ENCODE measurements at places on chromosomes 4 and X.
A peak's percentile ranks its signal among the peaks of the same experiment; 100 is the strongest.

- DNase-seq: no peak
These were observed 33.0 kb downstream of the NLRP2B start for GRCh38 chrX:57647020-57647419.

DNA sequence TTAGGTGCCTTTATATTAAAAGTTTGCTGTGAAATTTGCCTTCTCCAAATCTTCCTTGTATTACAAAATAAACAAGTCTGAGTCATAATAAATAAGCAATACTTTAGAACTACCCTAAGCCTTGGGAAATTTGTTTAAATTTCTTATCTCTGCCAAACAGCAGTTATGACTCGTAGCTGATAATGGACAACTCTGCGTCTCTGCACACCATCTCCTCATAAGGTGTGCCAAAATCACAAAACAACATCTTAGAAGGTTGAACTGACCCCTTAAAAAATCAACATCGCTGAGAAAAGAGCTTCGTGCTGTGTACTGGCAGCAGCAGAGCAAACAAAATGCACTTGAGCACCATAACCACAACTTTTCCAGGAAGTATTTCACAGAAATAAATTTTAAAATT is 22.0 kb downstream of the OR13H1 start:
- no peak for DNase-seq

GRCh38 chr4:173514641-173515217 is 15.3 kb downstream of the HAND2 start:
- DNase-seq: no peak

GRCh38 chr4:103403619-103404018 is 205.5 kb upstream of the CENPE start:
- DNase-seq: no peak

DNA sequence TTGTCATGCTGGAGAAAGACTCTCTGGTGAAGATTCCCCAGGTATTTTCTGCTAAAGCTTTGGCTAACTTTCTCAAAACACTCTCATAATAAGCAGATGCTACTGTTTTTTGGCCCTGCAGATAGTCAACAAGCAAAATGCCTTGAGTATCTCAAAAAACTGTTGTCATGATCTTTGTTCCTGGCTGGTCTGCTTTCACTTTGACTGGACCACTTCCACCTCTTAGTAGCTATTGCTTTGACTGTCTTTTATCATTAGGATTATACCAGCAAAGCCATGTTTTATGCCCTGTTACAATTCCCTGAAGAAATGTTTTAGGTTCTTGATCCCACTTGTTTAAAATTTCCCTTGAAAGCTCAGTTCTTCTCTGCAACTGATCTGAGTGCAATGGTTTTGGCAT is 231.5 kb downstream of the SLC7A11 start:
- DNase-seq: no peak

DNA sequence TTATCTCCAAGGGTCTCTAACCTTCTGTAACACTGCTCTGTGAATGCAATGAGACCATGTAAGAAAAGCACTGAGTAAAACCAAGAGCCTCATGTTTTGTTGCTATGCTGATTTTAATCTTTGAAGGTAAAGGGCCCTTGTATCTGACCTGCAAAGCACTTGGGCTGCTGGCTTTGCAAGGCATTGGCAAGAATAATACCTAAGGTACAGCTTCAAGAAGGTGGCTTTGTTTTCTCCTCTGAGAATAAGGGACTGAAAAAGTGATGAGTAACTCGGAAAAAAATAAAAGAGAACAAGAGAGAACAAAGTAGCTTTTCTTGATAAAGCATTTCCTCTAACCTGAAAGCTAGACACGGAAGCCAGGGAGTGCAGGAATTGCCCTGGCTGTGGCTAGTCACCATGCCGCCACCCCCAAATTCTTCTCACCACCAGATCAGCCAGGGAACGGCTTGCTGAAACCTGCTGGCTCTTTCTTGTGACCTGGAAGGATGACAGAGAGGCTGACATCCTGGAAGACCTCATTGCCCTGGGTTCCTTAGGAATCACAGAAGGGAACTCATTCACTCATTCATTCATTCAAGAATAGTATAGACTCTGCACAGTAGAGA is 41.8 kb upstream of the HS3ST1 start:
- DNase-seq: peak; percentile 13

DNA sequence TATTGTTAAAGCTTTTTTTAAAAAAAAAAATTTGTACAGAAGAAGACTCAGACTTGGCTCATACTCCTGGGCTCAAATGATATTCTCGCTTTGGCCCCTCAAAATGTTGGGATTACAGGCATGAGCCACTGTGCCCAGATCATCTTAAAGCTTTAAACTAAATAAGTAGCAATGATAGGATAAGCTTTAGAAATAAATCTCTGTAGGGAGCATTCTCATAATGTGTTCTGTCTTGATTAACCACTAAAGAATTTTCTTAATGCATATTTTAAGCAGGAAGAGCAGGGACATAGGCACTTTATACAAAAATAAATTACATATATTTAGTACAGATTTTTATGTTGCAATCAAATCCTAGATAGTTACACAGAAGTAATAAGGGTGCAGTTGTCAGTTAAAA is 667.2 kb downstream of the GRID2 start:
- DNase-seq: no peak

DNA sequence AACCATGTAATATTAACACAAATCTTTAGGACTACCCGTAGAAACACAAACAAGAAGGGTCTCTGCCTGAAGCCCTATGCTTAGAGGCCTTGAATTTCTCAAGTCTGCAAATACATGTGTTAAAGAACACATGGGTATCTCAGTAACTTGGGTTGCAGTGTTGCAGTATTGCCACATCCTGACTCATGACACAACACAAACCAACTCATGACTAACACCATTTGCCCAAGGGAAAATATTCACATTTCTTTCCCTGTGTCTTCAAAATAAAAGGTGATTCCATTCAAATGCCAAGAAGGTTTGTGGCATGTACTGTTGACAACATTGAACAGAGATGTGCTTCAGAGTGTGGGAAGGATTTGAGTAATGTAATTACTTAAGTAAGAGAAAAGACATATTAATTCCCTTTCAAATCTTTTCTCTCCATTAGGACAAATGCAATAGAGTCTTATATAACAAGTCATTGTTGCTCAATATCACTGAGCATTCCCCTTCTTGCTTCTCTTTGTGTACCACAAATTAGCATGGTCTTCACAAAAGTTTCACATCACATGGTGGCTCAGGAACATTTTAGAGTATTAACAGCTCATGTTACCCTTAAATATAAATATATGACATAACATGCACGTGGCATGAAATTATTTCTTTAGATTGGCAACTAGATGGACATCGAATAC is 487.1 kb downstream of the STPG2 start:
- no peak for DNase-seq

All from activated naive CD8-positive, alpha-beta T cell treated with anti-CD3 and anti-CD28 coated beads, Interleukin-2, amount 50 U/mL, for 24 hours (primary cell).